ENCODE measurements at places on chromosomes 5 and 9.

DNA sequence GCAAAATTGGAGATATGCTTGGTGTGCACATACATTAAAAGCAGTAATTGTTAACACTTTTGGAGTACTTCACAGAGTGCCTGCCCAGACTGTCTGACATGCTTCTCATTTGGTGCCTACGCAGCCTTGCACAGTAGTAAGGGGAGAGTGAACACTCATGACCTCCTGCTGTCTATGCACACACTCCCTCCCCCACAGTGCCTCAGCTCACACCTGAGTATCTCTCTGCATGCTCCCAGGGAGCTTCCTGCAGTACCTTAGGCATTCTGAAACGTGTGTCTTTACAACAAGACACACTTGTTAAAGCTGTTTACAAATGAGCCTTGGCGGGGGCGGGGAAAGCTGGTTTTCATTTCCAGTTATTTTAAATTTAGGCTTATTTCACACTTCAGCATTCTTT, 18.0 kb downstream of the MAP3K1 start:
- no peak for DNase-seq

- no peak for DNase-seq
Measured at GRCh38 chr9:73167614-73168013, 15.9 kb downstream of the ANXA1 start.

DNA sequence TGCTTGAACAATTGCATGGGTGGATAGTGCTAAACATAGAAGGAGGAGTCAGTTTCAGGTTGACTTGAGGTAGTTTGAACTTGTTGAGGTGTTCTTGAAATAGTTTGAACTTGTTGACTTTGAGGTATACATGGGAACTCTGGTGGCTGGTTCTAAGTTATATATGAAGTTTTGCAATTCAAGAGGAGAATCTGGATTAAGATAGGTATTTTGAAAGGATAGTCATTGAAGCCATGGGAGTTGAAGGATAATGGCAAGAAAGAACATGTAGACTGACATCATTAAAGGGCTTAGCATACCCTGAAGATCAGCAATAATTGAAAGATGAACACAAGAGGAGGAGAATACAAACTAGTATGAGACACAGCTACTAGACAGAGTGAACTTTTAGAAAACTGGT, 181.9 kb upstream of the MRPS30 start:
- no peak for DNase-seq

GRCh38 chr9:121698627-121699570, 47.5 kb downstream of the DAB2IP start:
- peak; percentile 25 for DNase-seq

DNA sequence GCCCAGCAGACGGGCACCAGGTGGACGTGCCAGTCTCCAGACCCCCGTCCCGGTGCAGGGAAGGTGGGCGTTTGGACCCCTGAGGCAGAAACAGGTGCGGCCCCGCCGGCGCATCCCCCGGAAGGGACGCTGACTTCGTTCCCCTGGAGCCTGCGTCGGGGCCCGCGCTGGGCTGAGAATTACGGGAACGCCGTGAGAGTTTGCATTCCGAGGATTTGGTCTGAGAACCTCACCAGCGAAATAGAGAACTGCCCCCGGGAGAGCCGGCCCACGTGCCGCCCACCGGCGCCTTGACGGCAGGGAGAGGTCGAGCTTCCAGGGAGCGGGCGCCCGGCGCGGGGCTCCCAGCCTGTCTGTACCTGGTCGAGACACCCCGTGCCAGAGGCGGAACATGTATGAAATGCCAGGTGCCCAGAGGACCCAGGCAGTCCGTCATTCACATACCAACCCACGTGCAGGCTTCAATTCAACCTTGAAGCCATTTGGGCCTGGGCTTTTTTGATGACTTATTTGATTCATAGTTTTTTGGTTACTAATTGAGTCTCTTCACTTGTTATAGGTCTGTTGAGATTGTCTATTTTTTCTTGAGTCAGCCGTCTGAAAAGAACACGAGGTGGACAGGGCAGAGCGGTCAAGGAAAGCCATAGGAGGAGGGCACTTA, 877 bp upstream of the CAMSAP1 start:
- DNase-seq = no peak

- no peak for DNase-seq
Measured at GRCh38 chr9:116937361-116937760, 250.3 kb downstream of the TRIM32 start.

- peak; percentile 64 for DNase-seq
Measured at GRCh38 chr5:132410451-132411303, 41.2 kb downstream of the SLC22A5 start.

DNA sequence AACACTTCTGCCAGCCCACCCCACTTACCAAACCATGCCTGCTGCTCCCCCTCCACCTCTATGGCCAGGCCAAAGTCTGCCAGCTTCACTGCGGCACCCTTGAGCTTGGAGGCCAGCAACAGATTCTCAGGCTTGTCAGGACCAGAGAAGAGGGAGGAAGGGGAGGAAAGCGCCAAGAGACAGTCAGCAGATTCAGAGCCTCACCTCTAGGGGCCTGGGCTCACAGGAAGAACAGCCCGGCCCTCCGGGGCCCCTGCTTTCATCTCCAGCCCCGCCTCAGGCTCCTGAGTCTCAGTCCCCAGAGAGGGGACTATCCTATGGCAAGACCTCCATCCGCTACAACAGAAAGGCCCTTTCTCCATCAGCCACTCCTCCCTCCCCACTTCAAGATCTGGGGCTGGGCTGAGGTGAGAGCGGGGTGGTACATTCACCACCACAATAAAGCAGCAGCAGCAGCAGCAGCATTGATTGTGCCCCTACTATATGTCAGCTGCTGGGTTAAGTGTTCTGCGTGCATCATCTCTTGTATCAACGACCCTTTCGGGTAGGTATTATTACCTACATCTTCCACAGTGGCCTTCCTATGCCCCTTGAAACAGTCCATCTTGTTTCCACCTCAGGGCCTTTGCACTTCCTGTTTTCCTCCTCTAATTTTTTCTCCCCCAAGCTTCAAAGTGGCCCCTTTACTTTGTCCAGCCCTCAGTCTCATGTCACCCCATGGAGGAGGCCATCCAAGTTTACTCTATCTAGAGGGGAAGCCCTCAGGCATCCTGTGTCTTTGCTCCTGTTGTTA, 36.0 kb downstream of the CAMK2A start:
- DNase-seq = no peak

- DNase-seq = no peak
Measured at GRCh38 chr5:1299511-1299850, 4.6 kb upstream of the TERT start.

GRCh38 chr5:1009359-1010180, 968 bp downstream of the NKD2 start:
- no peak for DNase-seq

GRCh38 chr5:10485897-10486296, 44.2 kb downstream of the ROPN1L start:
- no peak for DNase-seq

DNA sequence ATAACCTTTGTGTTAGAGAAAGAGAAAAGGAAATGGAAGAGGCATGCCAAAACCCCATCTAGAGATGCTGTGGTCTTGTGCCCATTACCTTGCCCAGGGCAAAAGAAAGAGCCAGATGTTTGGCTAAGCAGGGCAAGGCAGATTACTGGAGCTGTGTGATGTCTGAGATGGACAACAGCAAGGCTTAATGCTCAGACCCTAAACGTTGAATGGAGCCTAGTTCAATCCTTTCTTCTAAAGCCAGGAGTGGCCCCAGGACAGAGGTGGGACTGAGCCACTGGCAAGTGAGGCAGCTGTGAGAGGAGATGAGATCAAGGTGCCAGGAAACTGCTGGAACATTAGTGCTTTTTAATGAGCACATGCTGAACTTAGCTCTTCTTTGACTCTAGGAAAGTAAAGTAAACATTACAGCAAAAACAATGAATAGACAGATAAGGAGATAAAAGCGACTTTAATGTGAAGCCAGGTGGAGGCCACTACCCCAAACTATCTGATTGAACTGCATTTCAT, 143.0 kb upstream of the EGFLAM start:
- no peak for DNase-seq

DNA sequence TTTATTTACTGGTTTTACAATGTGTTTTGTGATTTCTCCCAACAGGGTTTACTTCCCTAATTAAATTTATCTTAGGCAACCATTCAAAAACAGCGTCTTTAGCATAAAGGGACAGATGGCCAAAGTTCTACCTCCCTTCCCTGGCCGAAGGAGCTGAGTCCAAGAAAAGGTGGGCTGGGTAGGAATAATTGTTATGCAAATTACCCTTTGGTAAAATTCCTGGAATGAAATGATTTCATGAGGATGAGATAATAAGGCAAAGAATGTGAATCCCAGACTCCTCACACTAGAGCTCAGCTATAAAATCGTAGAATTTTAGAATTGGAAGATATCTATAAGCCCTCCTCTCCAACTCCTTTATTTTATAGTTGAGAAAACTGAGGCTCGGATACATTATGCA, 119.6 kb downstream of the SGCD start:
- DNase-seq = no peak

DNA sequence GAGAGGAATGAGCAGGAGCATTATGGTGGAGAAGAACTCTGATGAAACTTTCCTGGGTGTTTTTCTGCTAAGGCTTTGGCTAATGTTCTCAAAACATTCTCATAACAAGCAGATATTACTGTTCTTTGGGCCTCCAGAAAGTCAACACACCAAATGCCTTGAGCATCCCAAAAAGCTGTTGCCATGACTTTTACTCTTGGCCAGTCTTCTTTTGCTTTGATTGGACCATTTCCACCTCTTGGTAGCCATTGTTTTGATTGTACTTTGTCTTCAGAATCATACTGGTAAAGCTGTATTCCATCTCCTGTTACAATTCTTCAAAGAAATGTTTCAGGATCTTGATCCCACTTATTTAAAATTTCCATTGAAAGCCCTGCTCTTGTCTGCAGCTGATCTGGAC, 139.6 kb downstream of the MAN2A1 start:
- DNase-seq = no peak

- DNase-seq = peak; percentile 69
Measured at GRCh38 chr9:36928670-36929349, 105.3 kb downstream of the PAX5 start.

DNA sequence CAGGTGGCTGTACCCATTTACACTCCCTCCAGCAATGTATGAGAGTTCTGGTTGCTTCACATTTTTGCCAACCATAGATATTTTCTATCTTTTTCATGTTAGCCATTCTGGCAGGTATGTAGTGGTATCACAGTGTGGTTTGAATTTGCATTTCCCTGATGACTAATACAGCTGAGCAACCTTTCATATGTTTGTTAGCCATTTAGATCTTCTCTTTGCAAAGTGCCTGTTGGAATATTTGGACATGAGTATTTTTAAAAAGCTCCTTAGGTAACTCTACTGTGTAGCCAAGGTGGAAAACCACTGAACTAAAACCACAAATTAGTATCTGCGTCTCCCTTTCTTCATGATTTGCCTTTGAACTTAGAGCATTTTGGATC, 31.9 kb downstream of the IRF1 start:
- peak; percentile 67 for DNase-seq

- DNase-seq = no peak
Measured at GRCh38 chr9:136380381-136380780, 6.9 kb upstream of the CARD9 start.

DNA sequence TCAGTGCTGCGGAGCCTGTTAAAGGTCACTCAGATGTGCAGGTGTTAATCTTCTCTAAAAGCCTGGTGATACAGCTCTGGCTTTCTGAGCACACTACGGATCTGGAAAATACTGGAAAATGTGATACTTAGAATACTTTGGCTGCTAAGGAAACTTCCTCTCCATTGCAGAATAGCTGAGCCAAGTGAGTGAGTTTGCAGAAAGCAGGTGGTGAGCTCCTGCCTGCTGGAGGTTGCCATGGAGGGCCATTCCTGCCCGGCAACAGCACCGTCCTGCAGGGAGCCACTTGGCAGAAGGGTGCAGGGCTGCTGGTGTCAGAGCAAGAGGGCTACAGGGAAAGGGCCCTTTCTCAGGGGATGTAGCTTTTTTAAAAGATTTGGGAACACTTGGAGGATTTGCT, 40.7 kb downstream of the SECISBP2 start:
- DNase-seq = no peak

DNA sequence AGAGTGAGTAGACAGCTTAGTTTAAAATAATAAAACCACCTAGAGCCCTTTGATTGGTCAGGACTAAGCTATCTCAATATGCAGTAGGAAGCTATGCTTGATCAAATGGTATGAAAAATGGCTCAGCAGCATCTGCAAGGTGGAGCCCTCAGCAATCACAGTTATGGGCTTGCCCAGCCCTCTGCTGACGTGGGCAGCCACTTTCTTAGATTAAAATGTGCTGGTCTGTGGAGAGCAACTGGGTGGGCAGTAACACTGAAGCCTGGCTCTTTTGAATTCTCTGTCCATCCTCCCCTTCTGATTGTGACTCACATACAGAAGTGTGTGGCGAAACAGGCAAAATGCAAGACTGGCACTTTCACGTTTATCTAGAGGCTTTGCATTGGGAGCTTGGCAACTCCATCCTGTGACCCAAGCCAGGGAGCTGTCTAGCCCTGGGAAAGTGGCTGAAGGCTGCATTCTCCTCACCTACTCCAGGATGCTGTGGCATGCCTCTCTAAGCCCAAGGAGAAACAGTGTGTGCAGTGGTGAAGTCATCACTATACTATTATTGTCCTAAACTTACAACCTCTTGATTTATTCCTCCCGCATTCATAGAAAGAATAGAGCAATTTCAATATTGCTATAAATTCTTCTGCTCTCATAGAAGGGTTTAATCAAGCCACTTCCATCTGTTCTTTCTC, 61.1 kb downstream of the MED10 start:
- no peak for DNase-seq

DNA sequence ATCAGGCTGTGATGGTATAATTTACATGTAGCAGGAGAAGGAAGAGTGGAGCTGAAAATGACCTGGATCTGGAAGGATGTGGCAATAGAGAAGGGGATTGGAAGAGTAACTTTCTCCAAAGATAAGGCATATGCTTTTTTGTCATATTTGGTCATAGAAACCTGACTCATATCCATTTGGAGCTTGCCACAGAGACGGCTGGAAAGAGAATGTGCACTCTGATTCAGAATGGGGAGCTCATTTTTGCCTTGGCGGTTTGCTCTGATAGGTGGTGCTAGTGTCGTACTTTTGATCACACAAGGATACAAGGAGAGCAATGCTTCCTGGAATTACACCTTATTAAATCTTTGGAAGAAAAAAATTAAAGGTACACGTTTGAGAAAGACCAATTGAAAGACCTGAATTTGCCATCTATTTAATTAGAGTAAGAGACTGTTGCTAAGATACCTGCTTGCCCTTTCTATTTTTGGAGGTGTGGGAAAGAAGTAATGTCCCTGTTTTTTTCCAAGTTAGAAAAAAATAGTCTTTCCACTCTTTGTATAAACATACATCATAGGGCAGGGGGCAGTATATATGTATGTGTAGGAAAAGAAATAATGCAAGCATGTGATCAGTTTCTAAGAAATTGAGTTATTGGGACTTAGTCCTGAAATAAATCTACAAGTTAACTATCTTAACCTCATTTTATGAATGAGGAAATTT, 5.4 kb downstream of the LSM11 start:
- peak; percentile 89 for DNase-seq

DNA sequence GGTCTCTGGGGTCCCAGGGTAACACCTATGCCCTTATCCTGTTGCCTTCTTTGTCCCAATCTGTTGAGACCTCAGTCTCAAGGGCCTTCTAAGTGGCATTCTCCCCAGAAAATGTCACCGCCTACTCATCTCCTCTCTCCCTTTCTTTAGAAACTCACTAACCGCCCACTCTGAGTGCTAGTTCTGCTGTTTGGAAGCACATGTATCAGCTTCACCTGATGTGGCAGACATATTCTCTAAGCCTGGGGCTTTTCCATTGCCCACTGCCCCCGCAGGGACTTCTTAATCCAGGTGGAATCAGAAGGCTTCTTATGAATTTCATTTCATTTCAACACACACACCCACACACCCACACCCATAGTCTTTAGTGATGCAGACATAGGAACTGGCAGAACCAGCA, 165.1 kb downstream of the ASTN2 start:
- no peak for DNase-seq
